C1 segment of cervical spinal cord (tissue), 14 donors: ENCODE measurements at places on chromosomes 7 and 10.
A peak's percentile ranks its signal among the peaks of the same experiment; 100 is the strongest.

GRCh38 chr7:126378642-126379041 lies 874.1 kb downstream of the GRM8 start:
- no peak for DNase-seq

DNA sequence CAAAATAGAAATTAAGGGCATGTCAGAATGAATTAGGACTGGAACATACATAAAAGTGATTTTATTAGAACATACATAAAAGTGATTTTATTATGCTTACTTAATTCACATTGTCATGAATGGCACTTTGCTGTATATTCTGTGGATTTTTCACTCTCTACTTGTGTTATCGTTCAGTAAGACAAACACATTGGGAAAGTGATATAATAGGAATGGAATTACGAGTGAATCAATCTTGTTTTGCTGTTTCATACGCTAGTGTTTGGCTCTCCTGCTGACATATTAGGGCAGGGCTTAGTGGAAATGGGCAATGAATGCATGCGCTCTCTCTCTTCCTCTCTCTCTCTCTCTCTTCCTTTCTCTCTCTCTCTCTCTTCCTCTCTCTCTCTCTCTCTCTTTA lies 561.1 kb downstream of the ACTR3B start:
- DNase-seq: no peak

DNA sequence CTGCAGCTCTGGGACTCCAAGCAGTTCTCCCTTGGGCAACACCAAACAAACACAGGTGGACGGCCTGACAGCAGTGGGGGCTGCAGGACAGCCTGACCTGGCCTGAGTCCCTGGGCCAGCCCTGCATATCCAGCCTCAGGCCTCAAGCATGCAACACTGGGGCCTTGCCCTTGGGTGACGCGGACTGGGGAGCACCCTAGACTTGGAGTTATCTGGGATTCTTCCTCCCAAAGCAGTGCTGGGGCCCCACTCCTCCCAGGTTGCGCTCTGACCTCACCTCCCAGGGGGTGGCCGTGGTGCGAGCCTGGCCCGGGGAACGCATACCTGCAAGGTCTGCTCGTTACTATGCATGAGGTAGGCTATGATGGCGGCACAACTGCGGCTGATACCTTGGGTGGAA lies 6.2 kb upstream of the TMEM120A start:
- no peak for DNase-seq

DNA sequence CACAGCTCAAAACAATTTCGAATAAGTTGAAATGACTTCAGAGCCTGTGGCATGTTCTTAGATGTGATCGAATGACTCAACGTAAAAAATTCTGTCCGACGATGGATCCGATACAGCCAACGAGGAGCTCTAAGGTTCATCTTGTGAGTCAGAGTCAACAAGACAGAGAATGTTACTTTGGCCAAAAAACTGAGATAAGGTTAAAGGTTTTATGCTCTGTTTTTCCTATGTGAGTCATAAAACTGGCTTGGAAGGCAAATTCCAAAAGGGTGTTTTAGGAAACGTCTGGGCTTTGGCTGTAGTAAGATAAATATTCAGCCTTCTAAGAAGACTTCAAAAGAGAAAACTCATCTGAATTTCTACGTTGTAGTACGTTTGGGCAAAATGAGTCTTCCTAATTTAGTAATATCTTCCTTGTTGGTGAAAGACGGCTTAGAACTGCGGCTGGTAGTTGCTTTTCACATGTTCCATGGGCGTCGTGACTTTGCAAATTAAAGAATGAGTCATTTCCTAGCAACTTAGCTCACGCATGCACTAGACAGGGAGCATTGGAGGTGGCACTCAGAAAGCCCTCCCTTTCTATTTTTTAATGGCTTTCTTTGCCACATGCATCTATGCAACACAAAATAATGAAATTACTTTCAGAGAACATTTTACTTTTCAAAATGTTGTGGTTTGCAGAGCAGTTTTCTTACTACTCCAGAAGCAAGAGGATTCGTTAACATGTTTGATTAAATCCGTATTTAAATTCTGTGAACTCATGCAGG lies 28.2 kb downstream of the PFKP start:
- no peak for DNase-seq

DNA sequence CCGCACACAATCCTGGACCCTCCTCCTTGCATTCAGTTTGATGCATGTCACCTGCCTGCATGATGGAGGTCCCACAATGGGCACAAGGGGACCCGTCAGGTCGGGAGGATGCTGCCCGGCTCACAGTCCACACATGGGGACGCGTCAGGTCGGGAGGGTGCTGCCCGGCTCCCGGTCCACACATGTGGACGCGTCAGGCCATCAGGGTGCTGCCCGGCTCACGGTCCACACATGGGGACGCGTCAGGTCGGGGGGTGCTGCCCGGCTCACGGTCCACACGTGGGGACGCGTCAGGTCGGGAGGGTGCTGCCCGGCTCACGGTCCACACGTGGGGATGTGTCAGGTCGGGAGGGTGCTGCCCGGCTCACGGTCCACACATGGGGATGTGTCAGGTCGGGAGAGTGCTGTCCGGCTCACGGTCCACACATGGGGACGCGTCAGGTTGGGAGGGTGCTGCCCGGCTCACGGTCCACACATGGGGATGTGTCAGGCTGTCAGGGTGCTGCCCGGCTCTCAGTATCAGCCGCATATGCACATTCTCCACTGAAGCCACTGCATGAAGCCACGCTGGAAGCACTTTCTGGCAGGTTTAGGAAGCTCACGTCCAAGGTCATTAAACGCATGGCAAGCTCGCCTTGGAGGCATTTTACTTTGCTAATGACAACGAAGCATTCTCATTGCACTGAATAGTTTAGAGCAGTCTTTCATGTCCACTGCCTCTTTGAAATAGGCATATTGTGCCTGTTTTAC lies 50.3 kb downstream of the DIP2C start:
- no peak for DNase-seq

GRCh38 chr7:77824636-77825035 lies 26.1 kb downstream of the PHTF2 start:
- no peak for DNase-seq

GRCh38 chr7:1268866-1269265 lies 36.2 kb downstream of the UNCX start:
- DNase-seq: no peak

DNA sequence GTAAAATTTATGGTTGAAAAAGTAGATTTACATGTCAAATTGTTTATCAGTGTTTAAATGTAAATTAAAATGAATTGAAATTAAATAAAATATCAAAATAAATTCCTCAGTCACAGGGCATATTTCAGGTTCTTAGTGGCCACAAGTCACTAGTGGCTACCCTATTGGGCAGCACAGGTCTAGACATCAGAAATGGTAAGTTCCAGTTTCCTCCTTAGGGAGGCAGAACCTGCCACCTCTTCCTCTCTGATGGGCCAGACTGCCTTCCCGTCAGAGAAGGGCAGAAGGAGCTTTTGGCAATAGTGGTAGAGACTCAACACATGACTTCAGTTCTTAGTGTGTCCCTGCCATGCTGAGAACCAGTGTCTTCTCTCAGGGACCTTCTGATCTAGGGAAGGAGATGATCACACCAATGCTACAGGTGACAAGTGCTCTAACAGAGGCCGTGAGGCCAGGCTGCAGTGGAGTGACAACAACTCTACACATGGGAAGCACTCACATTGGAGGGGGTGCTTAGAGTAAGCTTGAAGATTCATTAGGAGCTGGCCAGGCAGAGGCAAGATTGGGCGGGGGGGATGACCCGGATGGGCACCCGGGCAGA lies 14.4 kb upstream of the PCBD1 start:
- no peak for DNase-seq

DNA sequence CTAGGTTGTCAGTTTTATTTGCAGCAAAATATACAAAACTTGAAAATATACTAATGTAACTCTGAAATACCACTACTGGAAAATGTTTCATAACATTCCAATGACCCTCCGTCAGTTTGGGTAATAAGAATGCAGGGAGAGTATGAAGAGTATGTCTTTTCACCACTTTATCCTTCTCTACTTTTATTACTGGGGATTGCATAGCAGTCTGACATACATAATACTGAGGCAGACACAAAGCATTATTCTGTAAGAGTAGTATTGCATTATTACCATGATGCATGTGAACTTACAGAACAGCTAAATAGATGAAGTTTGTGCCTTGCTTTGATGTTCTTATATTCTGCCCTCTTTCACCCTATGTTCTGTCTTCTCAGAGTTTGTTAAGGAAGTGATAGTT lies 151.8 kb upstream of the TPK1 start:
- no peak for DNase-seq

DNA sequence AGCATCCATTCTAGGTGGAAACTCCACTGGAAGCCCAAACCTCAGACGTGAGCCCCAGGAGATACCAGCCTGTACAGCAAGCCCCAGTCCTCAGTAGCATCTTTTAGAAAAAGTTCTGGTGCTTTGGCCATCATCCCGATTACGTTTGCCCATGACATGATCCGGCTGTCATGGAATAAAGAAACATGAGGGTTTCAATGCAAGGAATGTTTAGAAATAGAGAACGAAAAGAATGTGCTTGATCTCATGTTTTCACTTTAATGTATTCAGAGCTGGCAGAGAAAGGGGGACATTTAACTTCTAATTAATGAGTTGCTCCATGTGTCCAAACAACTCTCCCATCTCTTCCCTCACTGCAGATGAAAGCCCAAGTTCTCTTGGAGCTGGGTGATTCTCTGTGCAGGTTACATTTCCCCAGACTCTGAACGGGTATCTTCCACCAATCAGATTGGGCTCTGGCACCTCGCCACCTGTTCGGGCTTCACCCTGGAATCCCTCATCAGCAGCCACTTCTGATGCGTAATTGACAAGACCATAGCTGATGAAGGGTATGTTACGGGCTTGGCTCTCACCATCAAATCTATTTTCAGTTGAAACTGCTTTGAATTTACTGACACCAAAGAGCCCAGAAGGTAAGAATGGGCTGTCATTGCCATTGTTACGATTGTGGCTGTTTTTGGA lies 165.3 kb downstream of the PLXNA4 start:
- DNase-seq: no peak

GRCh38 chr7:40482845-40483244 lies 348.0 kb downstream of the SUGCT start:
- no peak for DNase-seq

DNA sequence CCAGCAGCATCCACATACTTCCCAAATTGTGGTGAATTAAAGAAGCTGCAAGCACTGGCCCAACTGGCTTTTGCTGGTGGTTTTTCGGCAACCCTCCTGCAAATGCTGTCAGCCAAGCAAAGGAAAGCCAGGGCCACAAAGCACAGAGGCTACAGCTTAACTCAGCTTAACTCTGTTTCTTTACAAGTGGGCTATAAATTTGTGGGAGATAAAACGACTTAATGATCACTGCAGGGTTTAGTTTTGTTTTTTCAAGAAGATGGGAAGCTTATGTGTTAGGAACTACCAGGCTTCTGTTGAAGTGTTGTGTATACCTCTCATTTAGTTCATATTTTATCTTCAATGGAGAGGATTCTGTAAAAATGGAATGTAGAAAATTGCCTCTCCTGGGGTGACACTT lies 110.6 kb downstream of the TACC2 start:
- DNase-seq: no peak

GRCh38 chr7:35524112-35524804 lies 170.7 kb downstream of the HERPUD2 start:
- DNase-seq: no peak

GRCh38 chr7:70152313-70152712 lies 554.0 kb downstream of the AUTS2 start:
- no peak for DNase-seq

GRCh38 chr10:58502956-58503355 lies 9.7 kb upstream of the BICC1 start:
- no peak for DNase-seq

DNA sequence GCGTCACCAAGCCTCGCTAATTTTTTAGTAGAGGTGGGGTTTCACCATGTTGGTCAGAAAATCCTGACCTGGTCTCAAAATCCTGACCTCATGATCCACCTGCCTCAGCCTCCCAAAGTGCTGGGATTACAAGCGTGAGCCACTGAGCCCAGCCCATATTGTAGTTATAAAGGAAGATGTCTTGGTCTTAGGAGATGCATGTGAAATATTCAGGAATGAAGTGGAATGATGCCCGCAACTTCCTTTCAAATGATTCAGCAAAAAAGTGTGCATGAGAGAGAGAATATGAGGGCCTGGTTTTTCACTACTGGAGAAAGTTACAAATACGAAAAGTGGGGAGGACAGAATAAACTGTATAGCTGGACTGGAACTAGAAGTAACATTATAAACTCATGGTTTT lies 15.9 kb downstream of the TMEM209 start:
- no peak for DNase-seq

DNA sequence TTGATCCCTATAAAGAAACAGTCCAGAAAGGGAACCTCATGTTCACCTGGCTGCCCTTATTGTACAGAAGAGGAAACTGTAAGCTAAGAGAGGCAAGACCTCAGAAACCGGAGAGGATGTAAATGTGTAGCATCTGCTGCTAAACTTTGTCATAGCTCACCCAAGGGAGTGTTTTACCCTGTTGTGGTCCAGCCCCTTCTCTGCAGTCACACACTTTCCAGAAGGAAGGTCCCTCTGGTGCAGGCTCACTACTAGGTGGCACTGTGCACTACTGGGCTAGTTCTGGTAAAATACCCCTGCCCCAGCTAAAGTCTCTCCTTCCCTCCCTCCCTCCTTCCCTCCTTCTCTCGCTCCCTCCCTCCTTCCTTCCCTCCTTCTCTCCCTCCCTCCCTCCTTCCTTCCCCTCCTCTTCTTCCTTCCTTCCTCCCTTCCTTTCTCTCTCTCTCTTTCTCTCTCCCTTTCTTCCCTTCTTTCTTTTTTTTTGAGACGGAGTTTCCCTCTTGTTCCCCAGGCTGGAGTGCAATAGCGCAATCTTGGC lies 42.5 kb upstream of the LCOR start:
- peak; percentile 7 for DNase-seq

DNA sequence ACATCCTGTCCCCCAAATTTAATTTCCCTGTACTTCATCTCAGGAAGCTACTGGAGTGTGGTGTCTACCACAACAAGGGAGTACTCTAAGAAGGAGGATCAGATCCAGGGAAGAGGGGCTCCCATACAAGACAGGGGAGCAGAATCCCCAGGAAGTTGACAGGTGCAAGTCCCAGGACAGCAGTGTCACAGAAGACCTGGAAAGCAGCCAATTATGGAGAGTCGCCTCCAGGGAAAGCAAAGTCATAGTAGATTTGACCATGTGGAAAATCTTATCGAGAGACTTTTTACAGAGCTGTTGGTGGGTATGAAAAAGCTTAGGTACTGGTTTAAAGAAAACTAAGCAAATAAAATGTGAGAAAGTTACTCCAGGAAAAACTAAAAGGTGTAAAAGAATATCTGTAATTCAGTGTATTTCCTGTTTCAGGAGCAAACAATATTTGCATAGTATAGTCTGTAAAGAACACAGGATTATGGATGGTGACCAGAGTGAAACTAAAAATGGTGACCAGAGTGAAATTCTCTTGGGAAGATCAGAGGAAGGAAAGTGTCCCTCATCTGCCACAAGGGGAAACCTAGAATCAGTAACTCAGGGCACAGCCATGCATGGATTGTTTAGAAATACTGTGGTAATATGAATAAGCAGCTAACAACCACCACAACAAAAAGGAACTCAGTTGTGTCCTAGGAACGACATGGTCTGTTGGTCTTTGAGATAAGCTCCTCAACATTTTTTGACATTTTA lies 44.5 kb downstream of the LANCL2 start:
- no peak for DNase-seq
